ENCODE measurements at places on chromosomes 3 and 15. TPM values are rescaled to one million over a fixed set of nuclear protein-coding genes. Genes with fewer than 3 reads are reported as not detected.

P2RY14 gene
- 1.4 TPM for total RNA-seq

LXN gene
- total RNA-seq, result 30.3 TPM

CCR1 gene
- total RNA-seq, result 39.7 TPM

OIP5 gene
- total RNA-seq, result not detected

SLC12A1 gene
- total RNA-seq, result not detected

CD276 gene
- total RNA-seq, result 89.5 TPM

ZPLD1 gene
- not detected for total RNA-seq

MME gene
- 138 TPM for total RNA-seq

NOX5 gene
- total RNA-seq, result 0.19 TPM

TMEM44 gene
- 12.4 TPM for total RNA-seq

ALG1L2 gene
- 1.00 TPM for total RNA-seq

TM4SF4 gene
- 1.7 TPM for total RNA-seq

PLA2G4E gene
- not detected for total RNA-seq

GOLGA8S gene
- 0.26 TPM for total RNA-seq

CSNK1G1 gene
- 19.8 TPM for total RNA-seq

LRTM1 gene
- not detected for total RNA-seq

SELENOT gene
- 104 TPM for total RNA-seq

TP63 gene
- 0.35 TPM for total RNA-seq

CRYGS gene
- total RNA-seq, result 3.1 TPM

TTLL3 gene
- 31.0 TPM for total RNA-seq

TMEM212 gene
- total RNA-seq, result not detected

SMAD6 gene
- 32.2 TPM for total RNA-seq

TMEM62 gene
- total RNA-seq, result 25.2 TPM

BSN gene
- total RNA-seq, result 0.16 TPM

NEO1 gene
- 12.7 TPM for total RNA-seq

UPK1B gene
- total RNA-seq, result not detected

SEC62 gene
- 158 TPM for total RNA-seq

RGMA gene
- 16.5 TPM for total RNA-seq

SEMA7A gene
- 2.1 TPM for total RNA-seq

C3orf70 gene
- 2.9 TPM for total RNA-seq

ZBTB47 gene
- 58.2 TPM for total RNA-seq

MYO5C gene
- total RNA-seq, result 18.5 TPM

CCDC80 gene
- 426 TPM for total RNA-seq

RTP2 gene
- not detected for total RNA-seq

ERC2 gene
- 1.1 TPM for total RNA-seq

PAQR5 gene
- 0.74 TPM for total RNA-seq

RAD51 gene
- 0.32 TPM for total RNA-seq
